ENCODE measurements at places on chromosomes 4 and X.
A peak's percentile ranks its signal among the peaks of the same experiment; 100 is the strongest.

DNA sequence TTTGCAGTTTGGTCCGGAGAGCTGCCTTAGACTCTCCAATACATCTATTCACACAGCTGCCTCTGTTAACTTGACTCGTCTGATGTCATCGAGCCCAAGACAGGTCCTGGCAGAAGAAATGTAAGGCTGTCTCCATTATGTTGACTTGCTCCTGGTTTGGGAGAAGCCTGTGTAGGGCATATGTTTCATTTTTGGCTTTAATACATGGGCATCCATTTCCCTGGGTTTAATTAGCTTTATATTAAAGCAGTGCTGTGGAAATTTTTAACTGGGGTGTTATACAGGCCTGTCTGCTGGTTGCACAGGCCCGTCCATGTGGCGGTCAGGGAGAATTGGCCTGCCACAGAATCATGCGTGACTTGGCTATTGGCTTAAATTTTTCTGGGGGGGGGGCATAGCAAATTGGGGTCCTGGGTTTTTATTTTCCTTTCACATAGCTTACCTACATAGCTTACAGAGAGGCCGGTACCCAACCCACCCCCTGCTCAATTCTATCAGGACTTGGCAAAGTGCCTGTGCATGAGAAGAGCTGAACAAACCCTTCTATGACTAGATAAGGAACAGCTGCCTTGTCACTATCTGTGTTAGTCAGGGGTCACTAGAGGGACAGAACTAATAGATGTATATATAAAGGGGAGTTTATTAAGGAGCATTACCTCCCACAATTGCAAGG is 123.5 kb upstream of the WDR1 start:
- no peak for DNase-seq

GRCh38 chrX:129939986-129940385 is 34.0 kb downstream of the UTP14A start:
- no peak for DNase-seq

GRCh38 chr4:129014566-129015509 is 78.5 kb downstream of the SCLT1 start:
- no peak for DNase-seq

DNA sequence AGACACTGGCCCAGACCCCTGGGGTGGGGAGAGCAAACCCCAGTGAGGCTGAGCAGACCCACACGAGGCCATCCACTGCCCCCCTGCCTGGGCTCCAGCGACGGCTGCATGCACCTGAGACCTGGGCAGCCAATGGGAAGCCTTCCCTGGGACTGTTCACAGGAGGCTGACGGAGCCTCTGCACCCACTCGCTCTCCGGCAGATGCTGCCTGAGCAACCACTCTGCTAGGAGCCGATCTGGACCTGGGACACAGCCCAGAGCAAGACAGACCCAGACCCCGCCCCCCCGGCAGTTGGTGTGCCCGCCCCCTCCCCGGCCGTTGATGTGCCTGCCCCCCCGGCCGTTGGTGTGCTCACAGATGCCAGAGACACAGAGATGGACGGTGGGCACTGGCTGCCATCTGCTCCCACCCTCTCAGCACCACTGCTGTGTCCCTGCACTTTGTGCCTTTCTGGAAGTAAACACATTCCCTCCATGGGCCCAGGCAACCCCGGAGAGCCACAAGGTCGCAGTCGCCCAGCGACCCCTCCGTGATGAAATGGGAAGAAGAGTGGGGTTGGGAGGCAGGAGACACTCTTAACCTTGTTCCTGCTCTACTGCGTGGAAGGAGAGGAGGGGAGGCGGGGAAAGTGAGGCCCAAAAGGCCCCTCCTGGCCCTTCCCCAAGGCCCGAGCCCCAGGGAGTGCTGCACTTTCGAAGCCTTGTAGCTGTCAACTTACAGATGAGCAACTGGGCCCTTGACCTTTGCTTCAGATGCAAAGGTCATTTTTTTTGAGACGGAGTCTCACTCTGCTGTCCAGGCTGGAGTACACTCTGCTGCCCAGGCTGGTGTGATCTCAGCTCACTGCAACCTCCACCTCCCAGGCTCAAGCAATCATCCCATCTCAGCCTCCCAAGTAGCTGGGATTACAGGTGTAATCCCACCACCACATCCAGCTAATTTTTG is 62.0 kb downstream of the ZFYVE28 start:
- no peak for DNase-seq

DNA sequence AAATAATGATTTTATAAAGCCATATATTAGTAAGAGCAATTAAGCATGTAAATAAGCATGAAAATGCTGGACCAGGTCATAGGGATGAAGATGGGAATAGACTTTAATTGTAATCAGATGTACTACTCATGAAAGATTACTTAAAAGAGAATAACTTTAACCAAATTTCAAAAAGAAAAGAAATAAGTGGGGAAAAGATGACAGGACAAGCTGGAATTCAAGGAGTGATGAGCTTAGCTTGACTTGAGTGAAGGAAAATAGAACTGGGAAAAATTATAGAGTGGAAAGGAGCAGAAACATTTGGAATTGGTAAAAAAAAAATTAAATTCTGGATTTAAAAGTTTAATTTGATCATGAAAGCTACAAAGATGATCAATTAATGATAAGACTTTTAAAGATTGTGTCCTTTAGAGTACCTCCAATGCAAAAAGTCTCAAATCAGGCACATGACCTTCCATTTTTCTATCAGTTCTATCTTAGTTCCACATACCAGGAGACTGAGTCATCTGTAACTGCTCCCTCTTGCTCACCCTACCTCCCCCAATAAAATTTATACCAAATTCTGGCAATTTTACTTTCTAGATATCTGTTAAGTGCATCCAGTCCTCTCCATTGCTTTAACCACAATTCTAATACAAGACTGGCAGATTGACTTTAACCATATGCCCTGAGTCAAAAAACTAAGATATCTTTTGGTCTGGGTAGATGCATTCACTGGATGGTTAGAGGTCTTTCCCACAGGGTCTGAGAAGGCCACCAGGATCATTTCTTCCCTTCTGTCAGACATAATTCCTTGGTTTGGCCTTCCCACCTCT is 56.4 kb upstream of the SLIT2 start:
- no peak for DNase-seq

DNA sequence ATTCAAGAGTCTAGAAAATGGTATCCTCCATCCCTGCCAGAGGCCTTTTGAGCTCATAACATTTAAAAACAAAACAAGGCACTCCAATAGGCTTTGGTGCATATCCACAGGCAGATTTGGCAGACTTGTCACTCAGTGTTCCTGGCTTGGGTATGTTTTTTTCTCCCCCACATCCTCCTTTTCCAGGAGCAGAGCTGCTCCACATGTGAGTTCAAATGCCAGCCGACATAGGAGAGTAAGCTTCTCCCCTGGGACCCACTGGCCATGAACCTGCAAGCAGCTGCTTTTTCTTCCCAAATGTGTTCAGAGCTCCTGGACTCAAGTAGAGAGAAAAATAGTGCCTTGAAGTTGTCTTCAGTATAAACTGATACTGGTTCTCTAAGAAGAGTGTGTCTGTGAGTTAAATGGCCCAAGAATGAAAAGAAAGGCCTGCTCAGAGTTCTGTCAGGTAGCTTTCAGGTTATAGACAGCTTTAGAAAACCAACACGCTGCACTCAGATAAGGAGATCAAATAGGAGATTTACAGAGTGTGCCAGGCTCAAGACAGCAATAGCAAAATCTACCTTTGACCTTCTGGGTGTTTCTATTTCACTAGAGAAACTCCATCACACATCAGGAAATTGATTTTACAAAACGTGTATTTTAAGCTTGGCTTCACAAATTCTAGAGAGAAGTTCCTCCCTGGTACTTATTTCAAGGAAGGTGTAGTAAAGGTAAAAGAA is 162.5 kb upstream of the GALNT7 start:
- DNase-seq, result no peak

GRCh38 chr4:77235289-77235854 is 78.4 kb downstream of the CCNG2 start:
- no peak for DNase-seq

GRCh38 chr4:6595897-6596537 is 21.0 kb downstream of the MAN2B2 start:
- DNase-seq, result no peak

GRCh38 chrX:22366906-22367305 is 94.2 kb downstream of the CBLL2 start:
- no peak for DNase-seq

DNA sequence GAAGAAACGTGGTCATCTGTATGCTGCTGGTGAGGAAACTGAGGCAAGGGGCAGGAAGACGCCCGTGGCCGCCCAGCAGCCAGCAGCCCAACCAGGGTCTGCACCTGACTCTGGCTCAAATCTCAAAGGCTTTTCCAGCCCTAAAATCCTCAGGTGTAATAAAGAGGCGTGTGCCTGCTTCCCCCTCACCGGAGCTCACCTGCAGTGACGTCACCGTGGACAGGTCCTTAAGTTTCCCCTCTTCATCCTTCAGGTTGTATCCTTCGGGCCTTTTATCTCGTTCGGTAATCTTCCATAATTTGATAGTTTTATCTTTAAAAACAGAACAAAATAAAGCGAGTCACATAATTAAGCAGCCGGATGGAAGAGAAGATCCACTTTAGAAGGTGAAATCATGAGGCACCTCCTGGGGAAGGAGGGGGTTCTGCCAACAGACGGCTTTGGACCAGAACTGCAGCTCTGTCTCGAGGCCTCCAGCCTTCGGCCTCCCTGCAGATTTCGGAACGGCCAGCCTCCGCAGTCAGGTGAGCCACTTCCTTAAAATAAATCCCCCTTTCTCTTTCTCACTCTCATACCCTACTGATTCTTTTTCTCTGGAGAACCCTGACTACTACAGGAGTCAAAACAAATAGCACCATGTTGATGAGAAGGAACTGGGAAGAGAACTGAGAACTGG is 96.7 kb downstream of the PPP2R2C start:
- no peak for DNase-seq

DNA sequence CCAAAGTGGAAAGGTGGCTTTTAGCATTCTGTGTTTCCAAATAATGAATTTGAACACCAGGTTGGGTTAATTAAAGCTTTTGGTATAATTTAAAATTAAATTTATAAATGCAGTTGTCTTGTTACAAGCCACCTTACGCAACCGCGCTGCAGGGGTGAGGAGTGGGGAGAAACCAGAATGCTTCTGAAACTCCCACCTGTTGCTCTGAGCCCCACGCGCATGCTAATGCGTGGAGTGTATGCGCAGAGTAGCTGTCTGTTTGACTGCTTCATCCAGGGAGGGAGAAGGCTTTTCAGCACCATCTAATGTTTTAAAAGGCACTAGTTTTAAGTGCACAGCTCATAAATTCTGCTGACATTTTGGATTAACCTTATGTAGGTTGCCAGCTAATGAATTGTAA is 12.5 kb downstream of the OGT start:
- no peak for DNase-seq

GRCh38 chr4:168509786-168510185 is 12.9 kb downstream of the PALLD start:
- no peak for DNase-seq

GRCh38 chr4:164108971-164109370 is 614.5 kb downstream of the TMA16 start:
- no peak for DNase-seq

GRCh38 chr4:183468210-183469095 is 24.0 kb downstream of the CDKN2AIP start:
- no peak for DNase-seq

- no peak for DNase-seq
Measured at GRCh38 chr4:48047896-48048295, 31.3 kb downstream of the NIPAL1 start.

- no peak for DNase-seq
Measured at GRCh38 chrX:78098108-78098507, 5.9 kb upstream of the PGK1 start.

GRCh38 chr4:11650801-11651596 is 222.3 kb upstream of the HS3ST1 start:
- DNase-seq, result peak; percentile 29

GRCh38 chr4:185457136-185457535 is 14.4 kb downstream of the CCDC110 start:
- no peak for DNase-seq

DNA sequence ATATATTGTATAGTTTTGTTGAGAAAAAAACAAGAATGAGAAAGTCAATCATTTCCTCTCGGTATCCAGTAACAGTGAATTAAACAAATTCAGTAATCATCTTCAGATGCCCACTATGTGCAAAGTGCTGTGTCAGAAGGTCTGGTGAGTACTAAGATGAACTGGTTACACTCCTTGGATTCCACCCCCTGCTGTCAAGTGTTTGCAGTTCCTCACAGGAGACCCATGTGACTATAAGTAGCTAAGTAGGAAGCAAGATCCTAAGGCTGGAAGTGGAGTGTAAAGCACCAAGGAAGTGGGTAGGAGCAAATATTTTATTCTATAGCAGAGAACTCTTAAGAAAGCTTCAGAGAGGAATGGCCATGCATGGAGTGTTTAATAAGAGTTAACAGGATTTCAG is 73.6 kb downstream of the SNX25 start:
- DNase-seq, result no peak

DNA sequence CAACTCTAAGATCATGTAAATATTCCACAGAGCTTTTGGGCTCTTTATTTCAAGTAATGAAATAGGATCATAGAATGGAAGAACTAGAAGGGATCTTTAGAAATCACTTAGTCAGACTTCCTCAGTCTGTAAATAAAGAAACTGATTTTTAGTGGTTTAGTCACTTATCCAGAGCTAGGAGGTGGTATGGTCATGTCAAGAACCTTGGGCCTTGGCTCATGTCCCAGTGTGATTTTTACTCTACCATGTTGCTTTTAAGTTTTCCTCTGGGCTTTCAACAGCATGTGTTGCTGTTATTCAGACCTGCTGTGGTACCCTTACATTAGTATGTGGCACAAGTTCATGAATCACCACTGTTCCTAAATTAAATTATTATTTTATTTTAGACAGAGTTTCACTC is 184.9 kb downstream of the FRAS1 start:
- DNase-seq, result no peak

GRCh38 chr4:122831515-122832196 is 5.0 kb downstream of the FGF2 start:
- DNase-seq, result no peak

GRCh38 chr4:18214411-18215055 is 193.0 kb upstream of the LCORL start:
- DNase-seq, result no peak

GRCh38 chrX:77060572-77060971 is 386.6 kb upstream of the FGF16 start:
- no peak for DNase-seq

- no peak for DNase-seq
Measured at GRCh38 chrX:68570598-68570997, 71.7 kb downstream of the YIPF6 start.

GRCh38 chr4:26174027-26174426 is 146.8 kb upstream of the RBPJ start:
- no peak for DNase-seq

GRCh38 chr4:112938461-112939058 is 110.9 kb upstream of the ANK2 start:
- no peak for DNase-seq

- DNase-seq, result no peak
Measured at GRCh38 chr4:76272073-76272472, 20.6 kb downstream of the FAM47E start.

DNA sequence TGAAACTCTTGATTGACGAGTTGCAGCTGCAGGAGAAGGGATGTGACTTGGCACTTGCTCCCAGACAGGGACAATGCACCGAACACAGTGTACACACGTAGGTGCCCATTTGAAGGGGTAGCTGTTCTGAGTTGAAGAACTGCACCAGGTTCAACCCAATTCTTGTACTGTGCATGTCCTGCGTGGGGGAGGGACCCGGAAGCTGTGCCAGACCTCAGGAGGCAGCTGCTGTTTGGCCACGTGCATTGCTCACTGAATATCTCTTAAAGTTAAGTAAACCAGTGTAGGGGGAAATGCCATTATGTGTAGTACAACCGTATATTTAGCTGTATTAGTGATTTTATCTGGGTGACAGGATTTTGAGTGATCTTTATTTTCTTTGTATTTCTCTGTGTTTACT is 12.0 kb upstream of the RBBP7 start:
- peak; percentile 12 for DNase-seq
